Dorsolateral prefrontal cortex (tissue), 122 donors: ENCODE measurements at places on chromosomes 12 and 14.

GRCh38 chr14:52352061-52352491, 38.0 kb downstream of the PTGER2 start:
- DNase-seq: no peak

- no peak for DNase-seq
Observed at GRCh38 chr12:76929499-76929898, 50.7 kb upstream of the CSRP2 start.

- DNase-seq: peak; percentile 16
Observed at GRCh38 chr14:99516156-99516870, 35.1 kb downstream of the CCNK start.

DNA sequence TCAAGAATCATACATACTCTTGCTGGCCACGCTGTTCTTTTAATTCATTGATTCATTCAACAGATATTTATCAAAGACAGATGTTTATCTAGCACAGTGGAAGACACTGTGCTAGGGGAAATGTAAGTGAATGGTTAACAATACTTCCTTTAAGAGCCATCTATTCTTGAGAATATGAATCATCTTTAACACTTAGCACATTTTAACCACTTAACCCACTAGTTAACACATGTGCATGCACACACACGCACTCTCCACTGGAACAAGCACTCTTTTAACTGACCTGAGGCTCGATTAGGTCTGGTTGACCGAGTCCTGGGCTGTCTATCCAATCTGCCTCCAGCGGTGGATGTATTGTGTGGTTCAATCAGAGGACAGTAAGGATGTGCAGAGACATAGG, 34.6 kb downstream of the LMNTD1 start:
- DNase-seq: no peak

GRCh38 chr12:4353785-4354208, 25.7 kb downstream of the FGF23 start:
- DNase-seq: no peak

GRCh38 chr12:113700943-113701342, 229.3 kb upstream of the LHX5 start:
- DNase-seq: no peak
